Aorta (tissue), 5 donors: ENCODE measurements at places on chromosomes 11 and 22. TPM values are rescaled to one million over a fixed set of nuclear protein-coding genes. Genes with fewer than 3 reads are reported as not detected.

DNA sequence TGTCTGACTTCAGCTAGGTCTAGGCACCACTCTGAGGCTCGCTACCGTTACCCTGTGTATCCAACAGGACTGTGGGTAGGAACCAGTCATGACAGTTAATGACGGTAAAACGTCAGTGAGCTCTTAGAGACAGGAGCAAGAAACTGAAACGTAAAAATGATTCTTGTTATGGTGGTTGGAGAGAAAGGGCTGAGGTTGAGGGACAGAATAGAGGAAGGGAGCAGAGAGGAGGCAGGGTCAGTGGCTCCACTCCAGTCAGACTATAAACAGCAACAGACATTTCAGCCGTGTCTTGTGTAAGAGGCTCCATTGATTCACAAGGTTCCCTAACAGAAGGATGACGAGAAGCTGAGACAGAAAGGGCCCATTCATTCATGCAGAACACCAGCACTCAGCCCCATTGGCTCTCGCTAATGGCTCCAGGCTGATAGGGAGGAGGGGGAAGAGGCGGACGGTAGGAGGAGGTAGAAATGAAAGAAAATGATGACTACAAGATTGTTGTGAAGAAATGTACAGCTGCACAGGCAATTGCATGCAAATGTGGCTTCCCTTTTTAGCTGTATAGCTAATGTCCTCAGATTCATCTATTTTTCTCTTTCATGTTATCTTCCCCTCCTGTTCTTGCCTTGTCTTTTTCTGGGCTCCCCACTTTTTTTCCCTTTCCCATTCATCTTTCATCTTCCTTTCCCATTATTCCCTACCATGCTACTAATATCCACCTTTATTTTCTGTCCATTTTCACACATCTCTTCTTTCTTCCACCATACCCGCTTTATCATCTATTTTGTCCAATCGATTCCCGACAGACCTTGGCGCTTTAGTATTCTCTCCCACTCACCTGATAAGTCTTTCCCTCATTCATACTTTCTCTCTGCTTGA is 34.3 kb downstream of the ETS1 start:
- DNase-seq, result no peak

Gene TRIM68
- total RNA-seq, result 7.9 TPM

Gene RASGRP2
- total RNA-seq, result 44.7 TPM

DNA sequence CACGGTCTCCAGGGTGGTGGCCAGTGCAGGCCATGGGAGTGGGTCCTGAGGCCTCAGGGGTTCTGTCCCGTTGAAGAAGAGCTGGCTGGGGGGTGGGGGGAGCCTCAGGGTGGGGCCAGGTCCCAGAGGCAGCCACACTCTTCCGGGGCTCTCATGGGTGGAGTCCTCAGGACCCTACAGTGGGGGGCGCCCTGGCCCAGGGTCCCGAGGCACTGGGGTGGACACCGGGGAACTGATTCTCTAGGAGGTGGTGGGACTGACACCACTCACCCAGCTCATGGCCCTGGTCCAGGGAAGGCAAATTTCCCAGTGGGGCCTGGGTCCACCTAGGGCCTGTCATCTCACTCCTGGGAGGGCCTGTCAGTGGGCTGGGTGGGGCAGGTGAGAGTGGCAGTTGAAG is 12.8 kb downstream of the GGT5 start:
- DNase-seq, result no peak

DNA sequence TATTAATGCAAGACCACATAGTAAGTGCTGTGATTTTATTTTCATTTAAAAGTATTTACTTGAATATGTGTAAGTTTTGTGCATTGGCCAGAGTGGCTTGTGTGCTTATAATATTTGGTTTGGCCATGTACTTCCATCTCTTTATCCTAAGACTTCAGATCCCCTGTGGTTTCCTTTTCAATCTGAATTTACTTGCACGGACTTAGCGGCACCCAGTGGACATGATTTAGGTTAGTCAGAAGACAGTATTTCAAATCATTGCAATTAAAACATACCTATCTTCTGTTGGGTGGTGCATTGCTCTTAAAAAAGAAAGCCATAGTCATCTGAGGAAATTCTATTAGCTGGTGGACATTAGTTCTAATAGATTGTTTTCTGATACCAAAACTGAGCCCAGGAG is 30.7 kb downstream of the PIWIL4 start:
- DNase-seq, result no peak

- no peak for DNase-seq
Observed at GRCh38 chr11:34499719-34500500, 13.7 kb downstream of the ELF5 start.

Gene MRGPRE
- total RNA-seq, result not detected

DNA sequence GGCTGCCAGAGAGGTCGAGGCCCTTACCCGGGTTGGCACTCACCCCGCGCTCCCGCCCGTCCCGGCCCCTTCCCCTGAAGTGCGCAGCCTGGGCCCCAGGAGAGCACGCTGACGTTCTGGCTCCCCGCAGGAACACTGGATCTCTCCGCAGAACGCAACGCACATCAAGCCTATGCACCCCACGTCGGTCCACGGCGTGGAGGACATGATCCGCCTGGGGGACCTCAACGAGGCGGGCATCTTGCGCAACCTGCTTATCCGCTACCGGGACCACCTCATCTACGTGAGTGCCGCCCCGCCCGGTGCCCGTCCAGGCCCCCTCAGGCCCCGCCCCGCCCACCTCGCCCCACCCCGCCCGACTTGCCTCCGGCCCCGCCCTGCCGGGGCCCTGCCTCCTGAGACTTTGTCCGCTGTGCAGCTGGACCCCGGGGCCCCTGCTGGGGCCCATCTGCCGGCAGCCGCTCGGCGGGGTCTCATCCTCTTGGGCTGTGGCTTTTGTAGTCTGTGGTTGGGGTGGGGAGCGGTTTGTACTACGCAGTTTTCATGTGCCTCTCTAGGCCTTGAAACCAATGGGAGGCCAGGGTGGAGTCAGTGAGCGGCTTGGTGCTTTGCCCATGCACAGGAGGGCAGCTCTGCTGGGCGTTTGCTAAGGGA is 19.7 kb downstream of the MYO7A start:
- no peak for DNase-seq

- DNase-seq, result no peak
Observed at GRCh38 chr11:10314199-10315072, 9.6 kb downstream of the ADM start.

- no peak for DNase-seq
Observed at GRCh38 chr11:110000031-110000502, 93.1 kb upstream of the ZC3H12C start.

DNA sequence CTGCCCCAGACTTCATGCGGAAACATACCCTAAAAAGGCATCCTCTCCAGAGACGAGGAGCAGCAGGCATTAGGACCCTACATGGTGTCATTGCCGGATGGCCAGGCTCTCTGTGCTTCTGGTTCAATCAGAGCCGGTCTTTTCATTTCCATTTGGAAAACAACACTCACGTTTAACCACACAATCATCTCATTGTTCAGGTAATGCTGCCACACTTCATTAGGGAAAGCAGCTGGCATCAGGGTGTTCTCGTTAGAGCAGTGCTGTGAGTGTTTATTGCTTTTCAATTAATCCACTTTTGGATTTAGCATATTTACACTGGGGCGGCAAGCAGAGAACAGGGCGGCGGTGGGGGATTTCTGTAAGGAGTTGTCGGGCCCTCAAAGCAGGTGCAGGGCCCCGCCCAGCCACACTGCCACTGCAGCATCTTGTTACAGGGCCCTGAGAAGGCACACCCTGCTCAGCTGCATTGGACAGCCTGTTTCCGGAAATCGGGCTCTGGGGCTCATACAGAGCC is 338.6 kb downstream of the SHANK2 start:
- DNase-seq, result peak; percentile 56

GRCh38 chr11:14364322-14364721 is 5.3 kb upstream of the RRAS2 start:
- no peak for DNase-seq

- DNase-seq, result no peak
Observed at GRCh38 chr11:31767066-31767465, 44.1 kb downstream of the PAX6 start.

- no peak for DNase-seq
Observed at GRCh38 chr11:102479733-102480132, 27.2 kb upstream of the TMEM123 start.

Gene SHANK3
- total RNA-seq, result 48.6 TPM

DNA sequence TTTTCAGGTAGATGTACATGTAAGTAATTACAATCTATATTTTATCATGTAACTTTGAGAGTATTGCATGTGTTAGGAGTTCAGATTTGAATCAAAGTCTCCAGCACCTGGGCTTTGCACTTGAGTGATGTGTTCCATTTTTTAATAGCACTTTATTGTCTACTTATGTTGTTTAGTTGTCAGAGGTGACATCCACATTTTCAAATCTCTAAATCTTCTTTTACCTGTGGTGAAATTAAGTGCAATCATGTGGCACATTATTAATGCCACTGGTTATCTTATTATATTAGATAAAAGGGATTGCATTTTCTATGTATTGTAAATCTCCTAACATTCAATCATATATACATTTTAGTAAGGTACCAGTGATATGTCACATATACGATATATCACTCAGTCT is 333.4 kb downstream of the AASDHPPT start:
- no peak for DNase-seq

DNA sequence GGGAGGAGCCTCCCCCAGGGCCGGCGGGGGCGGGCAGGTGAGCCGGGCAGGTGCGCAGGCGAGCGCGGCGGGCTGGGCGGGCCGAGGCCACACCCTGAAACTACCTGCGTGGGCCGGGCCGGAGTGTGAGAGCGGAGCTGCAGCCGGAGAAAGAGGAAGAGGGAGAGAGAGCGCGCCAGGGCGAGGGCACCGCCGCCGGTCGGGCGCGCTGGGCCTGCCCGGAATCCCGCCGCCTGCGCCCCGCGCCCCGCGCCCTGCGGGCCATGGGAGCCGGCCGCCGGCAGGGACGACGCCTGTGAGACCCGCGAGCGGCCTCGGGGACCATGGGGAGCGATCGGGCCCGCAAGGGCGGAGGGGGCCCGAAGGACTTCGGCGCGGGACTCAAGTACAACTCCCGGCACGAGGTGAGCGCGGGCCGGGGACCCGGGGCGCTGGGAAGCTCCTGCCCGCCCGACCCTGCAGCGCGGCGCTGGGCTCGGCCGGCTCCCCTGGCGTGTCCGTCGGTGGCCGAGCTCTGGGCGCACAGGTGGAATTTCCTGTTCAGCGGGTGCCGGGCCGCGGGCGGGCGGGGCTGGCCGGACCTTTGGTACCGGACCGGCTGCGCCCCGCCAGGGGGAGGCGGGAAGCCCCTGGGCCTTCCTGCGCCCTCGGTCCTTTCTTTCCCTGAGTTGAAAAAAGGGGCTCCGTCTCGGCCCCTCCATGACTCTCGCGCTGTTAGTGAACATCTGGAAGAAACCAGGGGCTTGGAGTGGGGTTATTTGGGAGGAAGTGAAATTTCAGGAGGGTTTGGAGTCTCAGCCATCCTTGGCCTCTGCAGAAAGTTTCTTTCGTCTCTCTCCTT is at the start of gene ST14:
Gene ST14 (plus strand): TSS at position 126 of the 841 bp plus-strand sequence. CDS start 198 bp downstream, at position 324.
- no peak for DNase-seq

- no peak for DNase-seq
Observed at GRCh38 chr22:49712195-49712791, 115.4 kb downstream of the BRD1 start.

DNA sequence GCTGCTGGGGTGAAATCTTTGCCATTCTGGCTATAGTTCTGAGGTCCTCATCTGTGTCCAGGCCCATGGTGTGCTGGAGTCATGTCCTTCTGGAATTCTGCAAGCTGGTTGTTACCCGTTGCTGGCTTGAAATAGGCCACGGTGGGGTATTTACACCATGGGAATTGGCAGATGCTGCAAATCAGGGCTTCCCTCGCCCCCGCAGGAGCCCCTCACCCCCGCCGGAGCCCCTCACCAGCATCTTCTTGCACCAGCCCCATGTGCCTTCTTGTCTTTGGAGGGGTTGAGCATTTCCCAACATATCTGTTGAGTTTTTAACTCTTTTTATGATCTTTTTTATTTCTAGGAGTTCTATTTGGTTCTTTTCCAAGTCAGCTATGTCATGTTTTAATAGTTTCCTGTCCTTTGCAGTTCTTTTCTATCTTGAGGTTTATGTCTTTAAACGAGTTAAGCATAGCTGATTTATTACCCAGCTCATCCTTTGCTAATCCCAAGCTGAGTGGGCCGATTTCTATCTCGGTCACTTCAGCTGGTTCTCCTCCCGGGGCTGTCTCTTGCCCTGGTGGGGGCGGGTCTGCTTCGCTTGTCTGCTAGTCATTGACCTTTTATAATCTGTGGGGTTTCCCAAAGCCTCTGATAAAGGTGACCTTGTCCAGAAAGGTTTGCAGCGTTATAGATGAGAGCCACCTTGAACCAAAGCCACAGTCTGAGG is 17.6 kb downstream of the ANO1 start:
- no peak for DNase-seq

DNA sequence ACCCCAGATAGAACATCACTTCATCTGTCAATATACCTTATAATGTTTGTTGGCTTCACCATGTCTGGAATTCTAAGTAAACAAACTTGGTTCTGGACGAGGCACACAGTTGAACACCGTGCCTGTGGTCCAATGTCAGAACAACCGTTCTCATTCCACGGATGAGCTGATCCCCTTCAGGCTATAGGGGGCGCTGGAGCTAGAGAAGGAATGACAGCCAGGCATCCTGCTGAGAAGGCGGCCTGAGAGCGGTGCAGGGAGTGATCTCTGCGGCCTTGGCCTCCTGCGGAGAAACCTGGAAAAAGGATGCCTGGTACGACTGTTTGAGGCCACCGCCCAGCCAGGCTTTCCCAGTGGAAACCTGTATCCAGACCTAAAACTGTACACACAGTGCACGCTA is 48.7 kb downstream of the FDX1 start:
- no peak for DNase-seq

Gene TMEM191C
- 0.55 TPM for total RNA-seq

Gene SAA4
- total RNA-seq, result 0.84 TPM

DNA sequence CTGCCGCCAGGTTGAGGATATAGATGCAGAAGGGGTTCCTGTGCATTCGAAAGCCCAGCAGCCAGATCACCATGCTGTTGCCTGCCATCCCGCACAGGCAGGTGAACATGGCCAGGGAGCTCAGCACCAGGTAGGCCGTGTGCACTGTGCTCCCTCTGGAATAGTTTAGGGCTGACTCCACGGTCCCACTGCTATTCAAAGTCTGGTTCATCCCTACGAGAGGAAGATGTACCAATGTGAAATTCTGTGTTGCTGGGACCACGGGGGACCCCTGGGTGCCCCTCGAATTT is at the start of gene MRGPRD:
Gene MRGPRD (minus strand): TSS at position 211 of the 290 bp plus-strand sequence. CDS start 0 bp downstream, at position 211.
- peak; percentile 20 for DNase-seq

GRCh38 chr22:16955081-16955480 is 52.9 kb downstream of the GAB4 start:
- no peak for DNase-seq

- DNase-seq, result no peak
Observed at GRCh38 chr11:96412761-96413381, 23.1 kb downstream of the JRKL start.

DNA sequence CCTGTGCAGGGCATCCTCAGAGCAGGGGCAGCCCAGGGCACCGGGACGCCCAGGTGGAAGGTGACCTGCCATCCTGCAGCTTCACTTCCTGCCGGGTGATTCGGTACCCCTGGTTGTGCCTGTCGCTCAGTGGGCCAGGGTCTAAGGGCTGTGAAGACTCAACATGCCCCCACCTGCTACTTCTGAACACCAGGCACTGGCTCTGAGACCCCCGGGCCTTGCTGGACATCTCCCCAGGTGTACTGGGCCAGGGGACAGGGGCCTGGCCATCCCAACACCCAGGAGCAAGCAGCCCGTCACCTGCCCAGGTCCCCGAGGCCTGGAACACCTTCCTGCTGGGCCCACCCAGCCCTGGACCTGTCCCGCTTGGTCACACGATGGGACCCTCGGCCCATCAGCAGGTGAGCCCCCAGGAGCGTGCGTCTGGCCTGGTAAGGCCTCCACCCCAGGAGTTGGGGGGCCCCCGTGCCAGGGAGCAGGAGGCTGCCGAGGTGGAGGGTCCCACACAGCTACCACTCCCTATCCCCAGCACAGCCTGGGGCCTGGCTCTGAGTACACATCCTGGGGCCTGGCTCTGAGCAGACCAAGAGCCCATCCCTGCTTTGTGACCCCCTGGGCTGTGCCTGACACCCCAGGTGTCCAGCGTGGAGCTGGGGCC is 3.9 kb upstream of the MUC5B start:
- peak; percentile 42 for DNase-seq
